ENCODE measurements at places on chromosomes 2 and 18.

- DNase-seq, result no peak
Measured at GRCh38 chr2:230308402-230309000, 18.5 kb upstream of the SP140L start.

- no peak for DNase-seq
Measured at GRCh38 chr18:67730886-67731285, 214.4 kb upstream of the DSEL start.

GRCh38 chr2:229942671-229943070 lies 20.4 kb downstream of the FBXO36 start:
- no peak for DNase-seq

GRCh38 chr2:202178346-202178958 lies 59.9 kb downstream of the SUMO1 start:
- DNase-seq, result no peak

DNA sequence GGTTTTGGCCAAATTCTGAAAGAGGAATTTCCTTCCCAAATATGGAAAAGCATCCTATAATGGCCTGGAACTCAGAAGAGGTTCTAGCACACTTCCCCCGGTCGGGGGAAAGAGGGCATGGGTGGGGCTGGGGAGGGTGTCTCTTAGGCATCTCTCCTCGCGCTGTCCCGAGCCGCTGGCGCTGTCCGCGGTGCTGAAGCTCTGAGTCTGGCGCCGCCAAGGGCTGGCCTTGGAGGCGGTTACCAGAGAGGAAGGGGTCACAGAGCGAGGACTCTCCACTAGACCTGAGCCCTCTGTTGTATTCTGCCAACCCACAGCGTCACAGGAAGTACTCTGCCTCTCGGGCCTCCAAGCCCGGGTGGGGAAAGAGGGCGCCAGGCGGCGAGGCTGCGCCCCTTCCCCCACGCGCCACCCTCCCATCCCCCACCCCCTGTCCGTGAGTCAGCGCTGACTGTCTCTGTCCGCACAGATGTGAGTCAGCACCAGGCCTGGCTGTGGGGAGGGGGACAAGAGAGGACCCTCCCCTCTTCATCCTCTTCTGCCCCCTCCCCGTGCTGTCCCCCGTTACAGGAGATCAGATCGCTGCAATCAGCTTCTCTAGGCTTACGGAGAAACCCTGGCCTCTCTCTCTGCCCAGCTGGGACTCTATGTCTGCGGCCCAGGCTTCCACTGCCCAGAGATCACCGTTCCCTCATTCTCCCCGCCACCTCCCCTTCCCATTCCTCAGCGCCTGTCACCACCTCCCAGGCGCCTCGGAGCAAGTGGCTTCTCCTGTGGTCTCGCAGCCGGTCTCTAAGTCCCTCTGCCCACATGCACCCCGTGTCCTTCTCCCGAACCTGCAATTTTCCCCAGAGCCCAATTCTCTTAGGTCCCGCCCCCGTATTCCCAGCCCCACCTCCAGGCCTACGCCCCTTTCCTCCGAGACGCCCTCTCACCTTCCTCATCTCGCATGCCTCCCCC lies 779 bp downstream of the PTPRN start:
- DNase-seq, result no peak

- DNase-seq, result no peak
Measured at GRCh38 chr2:177460973-177461585, 68.5 kb downstream of the AGPS start.

GRCh38 chr2:181054843-181055242 lies 74.4 kb downstream of the UBE2E3 start:
- DNase-seq, result no peak

GRCh38 chr2:51028829-51029228 lies 3.1 kb downstream of the NRXN1 start:
- DNase-seq, result no peak

- DNase-seq, result no peak
Measured at GRCh38 chr2:75243219-75243618, 43.9 kb upstream of the TACR1 start.

- no peak for DNase-seq
Measured at GRCh38 chr18:44708451-44709083, 27.9 kb downstream of the SETBP1 start.

DNA sequence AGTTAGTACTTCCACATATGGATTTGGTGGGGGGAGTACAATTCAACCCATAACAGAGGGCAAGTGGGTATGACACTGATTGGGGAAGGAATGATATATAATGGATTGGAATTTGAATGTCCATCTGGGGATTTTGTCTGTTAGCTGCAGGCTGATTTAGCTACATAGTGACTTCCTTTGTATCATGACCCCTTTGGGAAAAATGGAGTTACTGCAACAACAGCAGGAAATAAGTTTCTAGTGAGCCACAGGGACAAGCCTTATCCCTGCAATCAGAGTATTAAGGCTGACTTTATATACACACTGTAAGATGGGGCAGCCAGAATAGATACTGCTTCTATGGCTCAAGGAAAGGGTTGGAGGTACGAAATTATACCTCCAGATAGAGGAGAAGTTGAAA lies 404.4 kb upstream of the MEIS1 start:
- no peak for DNase-seq

DNA sequence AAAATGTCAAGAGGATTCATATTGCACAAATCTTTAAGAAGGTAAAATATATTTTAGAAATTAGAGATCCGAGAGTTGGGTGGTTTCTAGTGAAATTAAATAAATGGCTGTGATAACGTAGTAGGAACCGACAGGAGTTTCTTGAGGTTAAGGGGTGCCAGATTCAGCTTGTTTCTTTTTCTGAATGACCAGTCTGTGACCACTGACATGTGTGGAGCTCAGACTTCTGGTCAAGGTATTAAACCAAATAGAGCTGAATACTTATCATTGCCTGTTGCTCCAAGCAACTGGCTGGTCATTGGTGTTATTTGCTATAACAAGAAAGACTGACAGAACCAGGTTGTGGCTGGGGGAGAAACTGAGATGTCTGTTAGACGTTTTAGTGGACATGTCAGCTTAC lies 408.2 kb upstream of the HS6ST1 start:
- no peak for DNase-seq

GRCh38 chr18:58058720-58059119 lies 14.7 kb downstream of the NEDD4L start:
- DNase-seq, result no peak

DNA sequence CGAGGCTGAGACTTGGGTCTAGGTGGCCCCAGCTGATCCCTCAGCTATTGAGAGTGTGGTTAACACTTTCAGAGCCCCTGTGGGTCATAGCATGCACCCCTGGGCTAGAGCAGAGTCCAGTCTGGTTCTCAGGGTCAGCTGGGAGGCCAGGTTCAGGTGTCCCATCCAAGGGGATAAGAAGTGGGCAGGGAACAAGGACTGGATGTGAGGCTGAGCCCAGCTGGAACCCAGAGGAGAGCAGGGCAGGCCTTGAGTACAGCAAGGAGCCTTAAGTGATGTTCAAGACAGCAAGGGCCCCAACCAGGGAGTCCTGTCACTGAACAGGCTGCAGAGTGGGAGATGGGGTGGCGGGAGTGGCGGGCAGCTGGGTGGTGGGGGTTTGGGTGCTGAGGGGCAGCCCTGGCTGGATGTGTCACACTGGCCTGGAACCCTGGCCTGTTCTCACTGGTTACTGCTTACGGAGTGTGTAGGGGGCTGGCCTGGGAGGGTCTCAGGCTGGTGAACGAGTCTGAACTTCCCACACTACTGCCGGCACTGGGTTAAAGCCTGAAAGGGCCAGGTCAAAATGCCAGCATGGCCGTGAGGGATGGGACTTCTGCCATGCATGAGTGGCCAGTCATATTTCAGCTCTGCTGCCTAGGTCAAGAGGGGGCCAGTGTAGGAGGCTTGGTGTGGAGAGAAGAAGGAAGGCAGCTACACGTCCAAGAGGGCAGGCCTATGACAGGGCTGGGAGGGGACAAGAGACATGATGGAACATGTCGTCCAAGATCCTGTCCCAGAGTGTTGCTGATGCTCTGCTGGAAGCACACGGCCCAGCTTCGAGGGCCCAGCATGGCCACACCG lies 13.6 kb downstream of the TMEM185B start:
- no peak for DNase-seq

- DNase-seq, result no peak
Measured at GRCh38 chr2:112641701-112642100, 4.0 kb upstream of the SLC20A1 start.

- DNase-seq, result no peak
Measured at GRCh38 chr2:226423498-226423960, 376.1 kb downstream of the IRS1 start.

DNA sequence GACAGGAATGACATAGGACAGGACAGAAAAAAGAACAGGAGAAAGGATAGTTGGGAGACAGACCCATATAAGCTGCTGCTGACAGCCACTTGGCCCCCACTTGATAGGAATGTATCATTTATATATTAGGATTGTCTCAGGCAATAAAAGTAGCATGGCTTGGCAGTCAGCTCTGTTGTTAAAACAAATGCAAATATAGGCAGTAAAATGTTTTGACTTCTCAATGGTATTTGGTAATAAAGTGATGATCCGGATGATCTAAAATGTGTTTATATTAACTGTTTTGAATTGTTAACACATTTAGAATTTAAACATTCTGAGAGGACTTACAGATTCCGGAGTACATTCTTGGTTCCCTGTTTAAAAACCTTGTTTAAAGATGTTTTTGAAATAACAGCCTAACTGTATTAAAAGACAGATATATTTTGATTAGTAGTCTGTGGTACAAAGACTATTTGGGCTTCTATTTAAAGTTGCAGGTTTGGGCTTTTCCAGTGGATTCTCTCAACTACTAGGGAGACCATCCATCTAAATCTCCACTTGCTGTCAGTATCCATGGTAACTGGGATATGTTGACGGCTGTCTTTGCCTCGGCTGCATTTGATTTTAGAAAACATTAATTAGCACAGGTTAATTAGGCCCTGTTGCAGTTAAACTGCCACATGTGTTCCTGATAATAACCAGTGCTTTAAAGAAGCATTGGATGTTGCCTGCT lies 147.6 kb downstream of the ESCO1 start:
- no peak for DNase-seq

- DNase-seq, result no peak
Measured at GRCh38 chr2:172571245-172571644, 15.4 kb downstream of the PDK1 start.

DNA sequence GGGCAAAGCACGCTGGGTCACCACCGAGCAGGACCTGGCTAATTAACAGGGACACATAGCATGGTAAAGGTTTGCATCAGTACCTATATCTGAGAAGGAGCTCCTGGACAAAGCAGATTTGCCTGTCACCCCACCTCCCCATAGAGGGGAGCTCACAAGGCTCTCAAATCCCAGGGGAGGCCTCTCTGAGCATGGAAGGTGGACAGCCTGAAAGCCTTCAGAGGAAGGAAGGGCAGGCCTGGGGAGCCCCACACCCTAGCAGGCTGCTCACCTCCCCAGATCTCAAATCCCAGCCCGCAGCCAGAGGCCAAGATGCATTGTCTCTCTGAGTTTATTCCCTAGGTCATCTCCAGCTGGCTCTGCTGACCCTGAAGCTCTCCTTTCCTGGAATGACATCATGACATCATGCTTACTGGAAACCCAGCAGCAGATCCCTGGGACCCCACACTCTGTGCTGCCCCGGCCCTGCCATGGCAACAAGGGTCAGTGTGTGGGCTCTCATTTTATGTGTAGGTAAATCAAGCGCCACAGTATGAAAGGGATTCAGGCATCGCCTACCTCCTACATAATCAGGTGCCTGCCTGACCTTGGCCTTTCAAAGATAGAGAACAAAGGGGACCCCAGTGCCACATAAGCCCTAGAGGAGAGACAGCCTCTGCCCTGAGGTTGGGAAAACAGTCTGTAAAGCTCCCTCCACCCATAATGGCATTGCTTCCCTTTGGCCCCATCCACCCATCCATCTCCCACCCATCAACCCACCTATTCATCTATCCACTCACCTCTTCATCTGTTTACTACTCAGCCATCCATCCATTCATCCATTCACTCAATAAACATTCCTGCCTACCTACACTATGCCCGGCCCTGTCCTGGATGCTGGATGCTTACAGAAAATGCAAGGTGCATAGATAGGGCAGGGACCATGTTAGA lies 15.7 kb upstream of the TEX51 start:
- DNase-seq, result no peak

DNA sequence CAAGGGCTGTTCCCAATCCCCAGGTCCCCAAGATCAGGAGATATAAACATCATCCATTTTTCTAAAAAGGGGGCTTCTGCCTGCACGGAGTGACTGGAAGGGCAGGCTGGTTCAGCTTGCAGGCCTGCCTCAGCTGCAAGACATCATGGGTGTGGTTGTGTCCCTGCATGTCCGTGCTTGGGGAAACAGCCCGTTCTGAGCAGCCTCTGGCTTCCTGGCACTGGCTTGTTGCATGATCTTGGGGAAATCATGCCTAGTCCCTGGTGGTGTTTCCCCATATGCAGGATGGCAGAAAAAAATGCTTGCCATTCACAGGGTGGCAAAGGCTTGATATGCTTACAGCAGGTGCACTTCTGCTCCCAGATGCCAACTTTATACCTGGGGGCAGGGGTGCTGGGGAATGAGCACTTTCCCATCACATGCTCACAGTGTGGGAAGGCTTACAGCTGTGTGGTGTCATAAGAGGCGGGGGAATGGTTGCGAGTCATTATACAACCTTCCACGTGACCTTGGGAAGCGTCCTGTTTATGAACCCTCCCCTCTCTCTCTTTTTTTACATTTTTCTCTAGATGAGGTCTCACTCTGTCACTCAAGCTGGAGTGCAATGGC lies 7.2 kb downstream of the PCARE start:
- DNase-seq, result no peak

DNA sequence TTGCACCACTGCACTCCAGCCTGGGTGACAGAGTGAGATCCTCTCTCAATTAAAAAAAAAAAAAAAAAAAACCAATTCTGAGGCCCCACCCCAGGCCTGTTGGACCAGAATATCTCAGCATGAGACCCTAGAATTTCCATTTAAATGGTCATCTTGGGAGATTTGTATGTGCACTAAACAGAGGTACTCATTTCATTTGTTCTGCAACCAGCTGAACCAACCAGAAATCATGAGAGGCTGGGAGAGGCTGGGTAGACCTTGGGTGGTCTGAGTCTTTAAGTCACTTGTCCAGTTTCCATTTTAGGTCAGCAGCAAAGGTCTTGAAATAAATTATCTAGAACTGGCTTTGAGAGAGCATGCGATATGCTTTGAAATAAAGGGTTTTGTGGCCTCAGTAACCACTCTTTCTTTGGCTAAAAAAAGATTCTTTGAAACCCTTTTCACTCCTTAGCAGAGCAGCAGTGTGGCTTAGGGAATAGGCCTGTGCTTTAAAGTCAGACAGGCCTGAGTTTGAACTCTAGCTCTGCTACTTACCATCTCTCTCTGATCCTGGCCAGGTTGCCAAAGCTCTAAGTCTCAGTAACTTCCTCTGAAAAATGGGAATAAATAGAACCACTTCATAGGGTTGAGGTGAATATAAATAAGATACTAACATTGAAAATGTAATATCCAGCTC lies 52.6 kb downstream of the QPCT start:
- DNase-seq, result no peak

- DNase-seq, result no peak
Measured at GRCh38 chr2:239380831-239381708, 19.8 kb downstream of the HDAC4 start.

Data from NCI-H1048 (cell line).